GM03348 (cell line): ENCODE measurements at places on chromosomes 4 and X.

- no peak for DNase-seq
Measured at GRCh38 chrX:38149016-38149415, 71.7 kb downstream of the SRPX start.

GRCh38 chrX:11105080-11105479 lies 6.1 kb upstream of the HCCS start:
- peak; percentile 13 for DNase-seq

DNA sequence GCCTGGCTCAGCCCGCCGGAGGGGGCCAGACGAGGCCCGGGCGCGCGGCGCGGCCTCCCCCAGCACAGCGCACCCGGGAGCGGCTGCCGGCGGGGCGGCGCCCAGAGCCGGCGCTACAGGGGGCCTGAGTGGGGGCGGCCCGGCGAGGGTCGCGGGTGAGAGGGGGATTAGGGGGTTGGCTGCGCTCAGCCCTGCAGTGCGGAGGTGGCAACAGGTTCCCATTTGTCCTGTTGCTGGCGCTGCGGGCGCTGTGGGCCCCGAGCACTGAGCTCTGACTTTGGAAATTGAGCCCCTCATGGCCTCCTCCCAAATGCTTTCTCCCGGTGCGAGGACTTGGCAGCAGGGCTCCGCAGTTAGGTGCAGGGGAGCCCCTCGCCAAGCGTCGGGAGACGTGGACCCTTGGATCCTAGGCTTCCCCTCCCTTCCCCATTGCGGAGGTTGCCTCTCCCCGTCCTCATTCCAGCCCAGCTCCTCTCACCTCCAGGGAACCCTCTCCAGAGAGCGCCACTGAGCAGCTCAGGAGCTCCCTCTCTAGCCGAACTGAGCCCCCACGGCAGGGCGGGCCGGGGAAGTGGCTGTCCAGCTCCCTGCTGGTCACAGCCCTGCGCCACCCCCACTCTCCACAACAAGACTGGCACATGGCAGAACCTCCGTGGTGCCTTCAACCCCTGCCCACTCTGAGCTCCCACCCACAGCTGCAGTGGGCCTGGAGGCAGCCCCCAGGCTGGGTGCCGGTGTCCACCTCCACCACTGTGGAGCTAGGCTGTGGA lies 2.5 kb upstream of the DUSP9 start:
- no peak for DNase-seq

DNA sequence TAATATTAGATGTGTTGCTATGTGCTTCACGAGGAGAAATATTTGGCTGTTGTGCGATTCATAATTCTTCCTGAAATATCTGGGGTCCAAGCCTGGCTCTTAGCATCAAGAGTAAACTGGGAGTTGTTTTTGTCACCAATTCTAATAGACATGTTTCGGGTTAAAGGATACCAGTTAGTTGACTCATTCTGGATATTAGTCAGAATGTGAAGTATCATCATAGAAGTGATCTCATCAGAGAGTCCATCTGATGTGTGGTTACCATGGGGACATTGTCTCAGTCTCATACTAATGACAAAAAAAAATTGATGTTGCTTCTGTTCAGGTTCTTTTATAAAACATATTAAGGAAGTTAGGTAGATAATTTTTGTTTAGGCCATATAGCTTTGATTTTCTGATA lies 57.2 kb upstream of the MTMR1 start:
- peak; percentile 57 for DNase-seq

DNA sequence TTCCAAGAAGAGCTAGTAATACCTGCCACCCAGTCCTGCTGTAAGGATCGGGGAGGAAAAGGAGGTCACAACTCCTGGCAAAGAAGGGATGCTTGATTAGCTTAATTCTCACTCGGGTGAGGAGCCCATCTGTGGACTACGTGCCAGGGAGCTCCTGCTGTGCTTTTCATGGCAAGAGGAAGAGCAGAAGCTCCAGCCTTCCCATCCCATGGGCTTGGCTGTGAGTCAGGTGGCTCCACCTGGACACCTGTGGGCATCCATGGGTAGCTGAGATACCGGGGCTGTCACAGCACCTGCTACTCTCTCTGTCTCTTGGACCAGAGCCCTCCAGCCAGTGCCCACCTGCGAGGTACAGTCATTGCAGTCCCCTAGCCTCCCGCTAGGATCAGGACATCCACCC lies 18.0 kb downstream of the CLNK start:
- DNase-seq: no peak

GRCh38 chr4:84582988-84583875 lies at the start of gene CDS1:
CDS1 (plus strand) TSS chr4:84583127; CDS start chr4:84583402, 275 bp downstream.
- DNase-seq: peak; percentile 52

DNA sequence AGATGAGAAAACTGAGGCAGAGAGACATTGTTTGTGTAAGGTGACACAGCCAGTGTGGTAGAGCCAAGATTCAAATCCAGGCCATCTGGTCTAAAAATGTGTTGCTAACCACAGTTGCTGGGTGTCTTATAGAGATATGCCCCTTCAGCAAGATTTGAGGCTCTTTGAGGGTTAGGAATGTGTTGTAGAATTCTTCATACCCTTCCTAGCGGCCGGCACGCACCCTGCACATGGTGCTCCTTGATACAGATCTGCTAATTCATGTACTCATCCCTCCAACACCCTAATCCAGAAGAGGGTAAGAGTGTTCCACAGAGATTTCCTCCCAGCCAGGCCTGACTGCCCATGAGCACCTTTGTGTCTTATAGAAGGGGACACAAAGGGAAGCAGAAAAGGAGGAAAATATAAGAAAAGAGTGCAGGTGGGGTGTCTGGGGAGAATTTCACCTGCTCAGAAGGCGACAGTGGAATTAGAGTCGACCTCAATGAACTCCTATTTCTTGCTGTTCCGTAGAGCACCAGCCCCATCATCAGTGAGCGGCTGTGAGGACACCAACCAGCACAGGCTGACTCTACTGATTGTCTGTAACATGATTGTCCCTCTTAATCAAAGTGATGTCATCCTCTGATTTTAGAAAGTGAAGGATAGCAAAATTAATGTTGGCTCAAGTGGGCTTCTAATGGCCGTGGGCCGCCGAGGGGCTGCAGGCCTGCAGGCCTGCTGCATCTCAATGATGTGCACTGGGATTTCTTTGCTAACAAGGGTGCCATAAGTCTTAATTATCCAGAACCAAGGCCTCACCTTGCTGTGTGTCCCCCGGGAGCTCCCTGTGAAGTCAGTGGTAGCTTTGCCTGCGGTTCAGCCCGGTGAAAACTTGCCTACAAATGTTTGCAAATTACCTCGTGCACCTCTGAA lies 24.2 kb upstream of the SMIM20 start:
- no peak for DNase-seq

DNA sequence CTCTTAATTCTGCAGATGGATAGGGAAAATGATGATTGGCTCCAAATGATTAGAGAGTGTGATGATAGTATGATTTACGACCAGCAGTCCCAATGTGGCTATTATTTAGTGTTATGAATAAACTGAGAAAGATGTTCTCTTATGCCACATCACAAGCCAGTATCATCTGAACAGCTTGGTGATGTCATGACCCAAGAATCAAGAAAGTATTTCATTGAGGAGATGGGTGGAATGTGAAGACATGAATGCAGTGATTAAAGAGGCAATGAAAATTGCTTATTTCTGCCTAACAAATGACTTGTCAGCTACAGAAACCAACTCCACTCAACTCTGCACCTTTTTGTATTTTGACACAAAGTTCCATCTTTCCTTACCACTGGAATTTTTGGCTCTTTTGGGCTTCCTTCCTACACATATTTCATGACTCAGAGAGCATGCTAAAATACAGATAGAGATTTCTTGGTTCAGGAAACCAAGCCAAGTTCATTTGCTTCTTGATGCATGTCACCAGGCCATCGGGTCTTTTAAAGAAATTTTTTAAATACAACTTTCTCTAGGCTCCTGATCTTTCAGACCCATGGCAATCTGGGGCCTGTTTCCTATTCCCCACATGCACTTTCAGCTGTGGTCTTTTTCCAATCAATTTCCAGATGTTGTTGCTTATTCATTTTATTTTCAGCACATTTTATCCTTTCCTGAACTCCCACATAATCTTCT lies 174.2 kb downstream of the HHIP start:
- DNase-seq: peak; percentile 24

DNA sequence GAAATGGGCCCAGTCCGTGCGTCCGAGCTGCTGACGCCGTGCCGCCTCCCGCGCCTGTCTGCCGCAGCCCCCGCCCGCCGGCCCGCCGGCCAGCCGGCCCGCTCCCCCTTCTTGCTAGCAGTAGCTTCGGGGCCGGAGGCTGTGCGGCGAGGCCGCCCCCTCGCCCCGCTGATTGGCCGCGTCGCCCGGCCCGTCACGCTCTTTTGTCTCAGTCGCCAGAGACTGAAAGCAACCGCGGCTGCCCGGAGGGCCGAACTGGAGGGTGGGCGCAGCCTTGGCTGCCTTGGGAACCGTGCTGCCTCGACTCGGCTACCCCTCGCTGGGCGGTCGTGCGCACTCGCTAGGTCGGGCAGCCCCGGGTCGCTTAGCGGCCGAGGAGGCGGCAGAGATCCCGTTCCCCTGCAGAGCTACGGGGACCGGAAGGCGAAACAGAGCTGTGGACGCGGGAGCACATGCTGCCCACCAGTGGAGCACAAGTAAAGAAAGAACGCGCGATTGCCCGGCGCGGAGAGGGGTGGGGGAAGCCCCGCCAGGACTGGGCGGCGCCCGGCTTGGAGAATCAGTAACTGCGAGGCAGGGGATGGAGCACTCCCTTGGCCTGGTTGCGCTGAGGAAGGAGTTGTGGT lies at the start of gene ZCCHC18:
Gene ZCCHC18, plus strand, starts transcription at position 198 of the 626 bp plus-strand sequence. CDS start 1,589 bp downstream, outside the sequence.
- peak; percentile 81 for DNase-seq

DNA sequence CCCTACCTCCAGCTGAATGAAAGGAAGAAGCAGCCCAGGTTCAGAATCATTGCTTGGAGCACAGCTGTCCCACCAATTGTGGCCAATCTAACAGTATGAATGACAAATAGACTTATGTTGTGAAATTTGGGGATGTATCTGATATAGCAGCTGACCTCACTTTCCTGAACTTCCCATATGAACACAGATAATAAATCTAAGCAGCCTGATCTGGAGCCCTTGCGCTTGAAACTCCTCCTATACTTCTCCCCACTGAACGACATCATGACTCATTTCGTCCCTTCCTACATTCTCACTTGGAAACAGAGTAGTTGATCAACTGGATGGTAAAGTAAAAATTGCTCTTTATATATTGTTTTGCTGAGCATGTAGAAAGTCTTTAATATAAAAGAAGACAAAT lies 24.2 kb upstream of the AMELX start:
- DNase-seq: no peak

DNA sequence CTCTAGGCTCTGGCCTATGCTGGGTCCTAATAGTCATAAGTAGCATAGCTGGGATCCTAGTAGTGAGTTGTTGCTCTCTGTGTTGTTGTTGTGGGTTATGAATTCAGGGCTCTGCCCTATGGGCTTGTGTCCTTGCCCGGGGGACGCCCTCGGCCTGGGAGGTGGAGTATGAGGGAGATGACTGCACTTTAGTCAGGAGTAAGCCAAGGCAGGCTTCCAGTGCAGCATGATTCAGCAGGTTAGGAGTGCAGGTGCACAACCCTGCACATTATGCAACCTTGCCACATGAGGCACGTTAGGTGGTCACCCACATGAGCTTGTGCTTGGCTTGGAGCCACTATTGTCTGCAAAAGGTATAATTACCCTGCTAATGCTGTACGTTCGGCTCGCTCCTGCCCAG lies 58.4 kb upstream of the CCDC149 start:
- DNase-seq: no peak

- no peak for DNase-seq
Measured at GRCh38 chr4:128663325-128663724, 146.2 kb upstream of the JADE1 start.

GRCh38 chrX:139002319-139002718 lies 290.8 kb upstream of the FGF13 start:
- no peak for DNase-seq

- no peak for DNase-seq
Measured at GRCh38 chr4:122814426-122814825, 12.2 kb upstream of the FGF2 start.

DNA sequence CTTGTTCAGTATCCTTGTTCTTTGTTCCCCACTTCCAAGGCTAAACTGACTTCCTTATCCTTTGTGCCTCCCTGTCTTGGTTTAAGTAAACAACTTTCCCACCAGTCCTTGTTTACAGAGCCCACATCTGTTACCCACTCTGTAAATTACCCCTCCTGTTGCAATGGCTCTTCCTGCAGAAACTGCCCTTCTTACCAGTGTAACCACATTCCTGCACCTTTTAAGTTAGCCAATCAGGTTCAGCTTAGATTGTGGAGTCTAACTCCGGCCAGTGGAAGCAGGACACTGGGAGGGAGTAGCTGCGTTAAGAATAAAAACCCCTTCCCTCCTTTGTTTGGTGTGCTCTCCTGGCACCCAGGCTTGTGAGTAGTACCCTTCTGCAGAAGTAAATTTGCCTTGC lies 360.9 kb downstream of the PRDM5 start:
- DNase-seq: no peak

GRCh38 chrX:46635186-46635585 lies 61.6 kb downstream of the CHST7 start:
- no peak for DNase-seq

GRCh38 chr4:169050881-169051760 lies 41.1 kb upstream of the CBR4 start:
- DNase-seq: no peak

- DNase-seq: no peak
Measured at GRCh38 chr4:172517391-172517790, 651.2 kb upstream of the GALNT7 start.

DNA sequence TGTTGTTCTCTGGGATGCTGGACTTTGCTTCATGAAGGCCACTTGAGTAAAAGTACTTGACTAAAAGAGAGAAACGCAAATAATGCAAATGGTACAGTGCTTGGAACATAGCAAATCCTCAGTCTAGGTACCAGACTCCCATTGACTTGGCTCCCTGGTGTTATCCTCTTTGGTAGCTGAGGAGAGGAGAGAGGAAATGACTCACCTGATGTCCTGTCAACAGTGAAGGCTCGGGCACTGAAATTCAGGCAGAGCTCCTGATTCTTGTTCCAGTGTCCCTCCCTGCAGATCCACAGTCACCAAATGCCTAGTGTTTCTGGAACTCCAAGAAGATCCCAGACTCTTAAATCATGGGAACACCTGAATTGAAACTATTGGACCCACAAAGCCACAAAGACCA lies 22.5 kb upstream of the TCEAL4 start:
- DNase-seq: no peak

GRCh38 chrX:114903618-114904017 lies 113.8 kb downstream of the IL13RA2 start:
- DNase-seq: no peak

GRCh38 chrX:24646745-24647182 lies 383 bp downstream of the PCYT1B start:
- DNase-seq: peak; percentile 2

DNA sequence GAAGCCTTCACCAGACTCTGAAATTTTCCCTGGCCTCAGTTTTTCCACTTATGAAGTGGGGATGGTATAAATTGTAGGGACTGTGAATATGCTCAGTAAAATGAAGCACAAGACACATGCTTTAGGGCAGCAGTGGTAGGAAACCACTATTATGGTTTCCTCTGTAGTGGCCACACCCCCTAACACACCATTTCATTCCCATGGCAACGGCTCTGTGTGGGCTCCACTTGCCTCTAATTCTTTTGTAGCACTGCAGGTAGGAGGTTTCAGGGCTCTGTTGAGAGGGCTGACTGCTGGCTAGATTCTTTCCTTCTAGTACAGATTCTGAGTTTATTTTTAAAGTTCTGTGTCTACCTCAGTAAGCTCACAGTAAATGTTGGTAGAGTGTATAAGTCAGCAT lies 3.5 kb upstream of the VMA21 start:
- DNase-seq: no peak

GRCh38 chr4:127905029-127905428 lies 24.3 kb downstream of the PLK4 start:
- no peak for DNase-seq

GRCh38 chrX:136674270-136674985 lies 26.5 kb downstream of the CD40LG start:
- DNase-seq: no peak
